ENCODE measurements at places on chromosomes 4 and X.

DNA sequence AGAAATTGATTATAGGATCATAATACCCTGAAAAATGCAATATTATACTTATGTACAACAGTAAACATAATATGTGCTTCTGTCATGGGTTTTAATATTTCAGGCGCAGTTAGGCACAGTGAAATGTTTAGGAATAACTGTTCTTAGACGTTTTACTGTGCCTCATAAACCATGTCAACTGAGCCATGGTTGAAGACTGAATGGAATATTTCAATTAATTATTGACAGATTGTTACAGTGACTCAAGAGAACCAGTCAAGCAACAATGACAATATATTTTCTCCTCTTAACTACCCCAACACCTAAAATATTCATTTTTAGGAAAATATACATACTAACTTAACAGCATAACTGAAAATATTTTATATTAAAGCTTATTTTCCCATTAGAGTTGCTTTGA is 852.7 kb upstream of the FRG1 start:
- DNase-seq, result no peak

DNA sequence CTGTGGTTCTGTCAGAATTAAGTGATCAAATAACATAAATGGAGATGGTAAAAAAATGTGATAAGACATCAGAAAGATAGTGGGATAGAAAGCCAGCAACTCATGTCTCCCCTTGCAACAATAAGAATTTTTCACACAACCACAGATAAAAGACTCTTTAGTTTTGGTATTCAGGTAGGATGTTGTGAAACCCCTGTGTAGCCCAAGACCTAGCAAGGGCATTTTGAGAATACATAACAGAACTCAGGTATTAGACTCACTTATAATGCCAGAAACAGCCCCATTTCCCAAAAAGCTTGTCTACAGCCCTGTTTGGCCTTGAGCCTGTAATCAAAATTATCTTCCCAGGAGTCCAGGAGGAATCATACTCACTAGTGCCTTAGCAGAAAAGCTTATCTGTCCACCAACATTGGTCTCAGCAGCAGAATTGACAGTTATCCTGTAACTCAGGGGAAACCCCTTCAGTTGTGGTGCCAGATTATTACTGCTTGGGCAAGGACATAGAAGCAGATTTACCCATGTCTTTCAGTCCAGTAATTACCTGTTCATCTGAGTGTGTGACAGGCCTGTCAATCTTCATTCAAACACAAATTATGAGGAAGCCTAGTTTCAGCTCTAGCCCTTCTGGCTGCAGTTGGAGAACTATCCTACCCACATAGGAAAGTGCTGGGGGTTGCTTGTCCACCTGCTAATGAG is 41.0 kb upstream of the UGT2B17 start:
- no peak for DNase-seq

GRCh38 chr4:150784939-150785338 is 203.0 kb downstream of the MAB21L2 start:
- no peak for DNase-seq

DNA sequence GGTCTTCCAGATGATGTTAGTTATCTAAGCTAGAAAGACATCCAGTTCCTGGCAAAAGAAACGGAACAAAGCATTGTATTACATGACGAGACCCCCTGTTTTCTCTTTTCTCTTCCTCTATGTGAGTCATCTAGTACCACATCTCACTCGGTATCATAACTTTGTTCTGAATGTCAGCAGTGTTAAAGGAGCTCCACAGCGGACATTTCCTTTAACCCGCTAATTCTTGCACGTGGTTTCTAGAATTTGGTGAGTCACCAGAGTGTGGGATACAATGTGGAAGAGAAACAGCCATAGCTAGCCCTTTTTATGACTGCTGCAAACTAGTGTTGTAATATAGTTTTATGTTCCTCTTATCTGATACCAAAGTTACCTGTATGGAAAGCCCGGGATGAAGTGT is 243.7 kb downstream of the TENM3 start:
- no peak for DNase-seq

DNA sequence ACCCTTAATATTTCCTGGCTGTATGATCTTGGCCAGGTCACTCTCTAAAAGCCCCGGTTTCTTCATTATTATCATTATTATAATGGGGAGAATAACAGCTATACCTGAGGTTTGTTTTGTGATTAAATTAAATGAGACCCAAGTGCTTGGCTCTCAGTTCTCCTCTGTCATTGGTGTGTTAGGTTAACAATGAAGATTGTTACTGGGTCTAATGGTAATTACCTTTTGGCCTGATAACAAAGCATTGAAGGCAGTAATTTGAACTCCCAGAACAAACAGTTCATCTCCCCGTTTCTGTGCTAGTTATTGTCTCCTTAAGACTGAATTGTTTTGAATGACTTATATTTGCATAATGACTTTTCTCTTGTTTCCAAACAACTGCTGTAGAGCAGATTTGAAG is 6.8 kb upstream of the ANAPC4 start:
- no peak for DNase-seq

- DNase-seq, result no peak
Observed at GRCh38 chr4:182141061-182141460, 102.1 kb upstream of the TENM3 start.

GRCh38 chr4:139207247-139207646 is 30.2 kb upstream of the ELF2 start:
- no peak for DNase-seq

GRCh38 chrX:10568428-10568827 is 52.0 kb downstream of the MID1 start:
- DNase-seq, result no peak

DNA sequence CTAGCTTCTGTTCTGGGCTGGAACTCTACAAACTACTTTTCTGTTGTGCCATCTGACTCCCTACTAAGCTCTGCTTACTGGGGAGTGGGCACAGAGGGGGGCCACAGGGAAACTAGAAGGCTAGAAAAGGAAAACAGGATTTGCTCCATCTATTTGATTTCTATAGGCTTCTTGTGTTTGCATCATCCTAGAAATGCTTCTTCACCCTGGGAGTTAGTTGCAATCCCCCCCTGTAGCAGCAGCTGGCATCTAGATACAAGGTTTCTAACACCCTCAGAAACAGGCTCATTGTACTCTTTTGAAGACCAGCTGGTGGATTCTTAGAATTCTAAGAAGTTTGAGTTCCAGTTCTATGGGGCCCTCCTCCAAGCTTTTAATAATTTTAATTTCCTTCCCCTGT is 213.4 kb downstream of the TMA16 start:
- DNase-seq, result no peak

DNA sequence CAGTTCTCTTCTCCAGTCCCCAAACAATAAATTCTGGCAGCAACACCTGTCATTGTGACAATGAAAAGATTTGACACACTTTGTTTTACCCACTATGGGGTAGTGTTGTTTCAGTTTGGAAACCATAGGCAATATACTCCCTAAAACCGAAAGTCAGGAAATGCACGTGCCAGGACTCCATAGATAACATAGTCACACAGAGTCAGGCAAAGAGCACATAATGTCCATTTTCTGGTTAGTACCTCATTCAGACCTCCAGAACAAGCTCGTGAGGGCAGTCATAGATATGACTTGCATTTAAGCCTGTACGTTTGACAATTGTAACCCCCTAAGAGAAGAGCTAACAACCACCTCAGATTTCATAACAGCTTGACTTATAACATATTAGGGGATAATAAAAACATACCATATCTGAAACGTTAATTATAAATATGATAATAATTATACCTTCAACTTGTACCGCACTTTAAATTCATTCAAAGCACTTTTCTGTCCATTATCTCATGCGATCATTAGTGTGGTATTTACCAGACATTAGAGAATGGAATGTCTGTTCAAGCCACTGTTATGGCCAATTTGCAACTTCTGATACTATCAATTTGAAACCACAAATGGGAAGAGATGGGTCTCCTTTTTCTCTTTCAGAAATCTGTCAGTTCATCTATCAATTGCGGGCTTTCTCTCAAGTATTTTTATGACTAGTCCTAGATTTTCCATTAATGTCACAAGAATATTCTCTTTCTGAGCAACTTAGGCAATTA is 147.4 kb downstream of the LDB2 start:
- no peak for DNase-seq

DNA sequence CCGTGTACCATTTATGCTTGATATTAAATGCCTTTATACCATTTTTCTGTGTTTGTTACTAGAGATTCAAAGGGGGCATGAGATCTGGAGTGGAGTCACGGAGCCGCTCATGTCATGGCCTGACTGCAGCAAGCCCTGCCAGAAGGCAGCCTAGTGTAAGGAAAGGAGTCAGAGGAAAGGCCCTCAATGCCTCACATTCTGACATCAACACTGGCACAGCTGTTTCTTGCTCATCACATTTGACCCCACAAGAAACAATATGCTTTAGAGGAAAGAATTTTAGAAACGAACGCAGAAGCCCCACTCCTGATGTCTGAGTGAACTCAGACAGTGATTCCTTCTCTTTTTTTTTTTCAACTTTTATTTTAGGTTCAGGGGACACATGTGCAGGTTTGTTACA is 322.4 kb upstream of the CPEB2 start:
- DNase-seq, result no peak

DNA sequence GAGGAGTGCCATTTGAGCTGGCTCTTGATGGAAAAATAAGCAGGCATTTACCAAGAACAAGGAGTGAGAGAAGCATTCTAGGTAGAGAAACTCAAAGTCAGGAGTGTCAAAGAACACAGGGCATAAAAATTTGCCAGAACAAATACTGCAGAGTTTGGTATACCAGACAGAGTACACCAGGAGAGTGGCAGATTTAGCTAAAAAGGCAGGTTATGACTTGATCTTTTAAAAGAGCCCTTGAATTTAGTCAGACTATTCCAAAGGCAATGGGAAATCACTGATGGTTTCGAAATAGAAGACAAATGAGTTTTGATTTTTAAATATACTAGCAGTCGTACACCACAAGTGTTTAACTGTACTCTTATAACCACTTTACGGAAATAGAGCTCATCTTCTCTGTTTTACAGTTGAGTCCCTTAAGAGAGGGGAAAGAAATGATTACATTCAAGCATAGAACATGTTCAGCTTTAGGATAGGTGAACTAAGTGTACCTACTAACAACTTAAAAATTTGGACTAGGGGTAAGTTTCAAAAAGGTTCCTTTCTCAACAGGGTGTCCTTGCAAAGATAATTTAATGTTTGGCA is 10.2 kb downstream of the UBE2D3 start:
- no peak for DNase-seq

GRCh38 chrX:17164941-17165340 is 210.1 kb upstream of the NHS start:
- DNase-seq, result no peak

GRCh38 chr4:78661921-78662521 is 110.5 kb downstream of the ANXA3 start:
- DNase-seq, result no peak

DNA sequence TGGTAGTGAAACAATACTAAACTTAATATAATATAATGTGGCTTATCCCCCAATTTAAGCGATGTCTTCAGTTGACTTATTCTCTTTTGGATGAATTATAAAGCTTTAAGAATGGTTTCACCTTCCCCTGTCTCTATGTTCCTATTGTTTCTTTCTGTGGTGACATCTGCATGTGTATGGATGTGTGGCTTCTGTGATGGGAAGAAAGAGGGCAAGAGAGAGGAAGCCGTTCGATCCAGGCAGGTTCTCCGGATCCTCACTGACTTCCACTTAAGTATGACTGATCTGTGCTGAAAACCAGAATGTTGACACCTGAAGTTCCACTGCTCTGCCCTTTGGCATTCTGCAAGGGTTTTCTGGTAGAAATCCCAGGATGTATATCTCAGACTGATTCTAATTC is 1150.8 kb downstream of the STPG2 start:
- no peak for DNase-seq

GRCh38 chrX:9362363-9362928 is 102.4 kb upstream of the TBL1X start:
- no peak for DNase-seq

DNA sequence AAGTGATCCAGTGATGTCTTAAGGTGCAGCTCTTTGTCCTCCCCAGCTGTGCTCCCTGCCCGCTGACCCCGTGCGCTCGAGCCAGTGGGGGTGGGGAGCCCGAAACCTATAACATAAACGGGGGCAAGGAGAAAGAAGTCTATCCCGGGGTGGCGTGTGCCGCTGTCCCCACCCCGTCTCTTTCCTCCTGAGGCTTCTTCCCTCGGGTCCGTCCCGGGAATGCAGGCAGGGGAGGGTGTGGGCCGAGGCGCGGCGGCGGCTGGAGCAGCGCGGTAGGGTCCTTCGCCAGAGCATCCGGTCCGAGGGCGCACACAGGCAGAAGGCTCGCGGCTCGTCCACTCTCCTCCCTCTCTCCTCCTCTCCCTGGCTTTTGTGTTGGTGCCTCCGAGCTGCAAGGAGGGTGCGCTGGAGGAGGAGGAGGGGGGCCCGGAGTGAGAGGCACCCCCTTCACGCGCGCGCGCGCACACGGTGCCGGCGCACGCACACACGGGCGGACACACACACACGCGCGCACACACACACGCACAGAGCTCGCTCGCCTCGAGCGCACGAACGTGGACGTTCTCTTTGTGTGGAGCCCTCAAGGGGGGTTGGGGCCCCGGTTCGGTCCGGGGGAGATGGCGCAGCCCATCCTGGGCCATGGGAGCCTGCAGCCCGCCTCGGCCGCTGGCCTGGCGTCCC is at the start of gene RAB33A:
TSS of gene RAB33A (plus strand) at position 517 of the 681 bp plus-strand sequence. CDS start at position 618, 101 bp downstream.
- DNase-seq, result no peak

DNA sequence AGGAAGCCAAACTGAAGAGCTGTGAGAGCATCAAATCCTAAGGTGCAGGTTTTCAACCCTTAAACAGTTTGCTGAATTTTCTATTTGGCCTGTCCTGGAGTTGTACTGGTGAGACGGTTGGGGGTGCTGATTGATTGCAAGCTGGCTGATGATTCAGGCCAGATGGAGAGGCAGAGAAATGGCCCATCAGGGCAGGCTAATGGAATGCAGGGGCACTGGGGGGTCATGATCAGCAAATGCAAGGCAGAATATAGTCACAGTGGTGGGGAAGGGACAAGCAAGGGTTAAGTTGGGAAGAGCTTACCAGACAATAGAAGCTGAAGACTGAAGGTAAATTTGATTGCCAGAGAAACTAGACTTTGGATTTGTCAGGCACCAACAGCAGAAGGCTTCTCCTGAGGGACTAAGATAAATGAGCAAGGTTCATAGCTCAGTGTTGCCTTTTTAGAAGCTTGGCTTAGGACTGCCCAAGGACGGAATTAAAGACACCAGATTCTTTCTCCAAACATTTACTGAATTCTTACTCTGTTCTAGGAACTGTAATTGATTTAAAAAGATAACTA is 4.3 kb upstream of the AADAT start:
- DNase-seq, result no peak

DNA sequence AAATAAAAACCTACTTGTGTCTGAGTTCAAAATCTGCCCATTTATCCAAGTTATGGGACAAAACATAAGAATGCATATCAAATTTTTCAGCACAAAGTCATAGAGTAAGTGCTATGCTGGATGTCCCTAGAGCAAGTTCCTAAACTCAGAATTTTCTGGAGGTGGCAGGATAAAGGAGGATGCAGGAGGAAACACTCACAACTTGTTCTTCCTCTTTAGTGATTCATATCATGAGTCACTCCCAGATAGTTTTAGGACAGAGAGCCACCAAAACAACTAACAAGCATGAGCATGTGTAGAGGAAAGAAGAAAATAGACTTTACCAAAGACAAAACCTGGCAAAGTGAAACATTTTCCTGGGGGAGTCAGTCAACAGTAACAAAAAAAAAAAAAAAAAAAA is 302.7 kb downstream of the KCTD8 start:
- DNase-seq, result no peak
